Upper lobe of right lung (tissue), 1 donor: ENCODE measurements at places on chromosomes 12 and 14. TPM values are rescaled to one million over a fixed set of nuclear protein-coding genes. Genes with fewer than 3 reads are reported as not detected.

DNA sequence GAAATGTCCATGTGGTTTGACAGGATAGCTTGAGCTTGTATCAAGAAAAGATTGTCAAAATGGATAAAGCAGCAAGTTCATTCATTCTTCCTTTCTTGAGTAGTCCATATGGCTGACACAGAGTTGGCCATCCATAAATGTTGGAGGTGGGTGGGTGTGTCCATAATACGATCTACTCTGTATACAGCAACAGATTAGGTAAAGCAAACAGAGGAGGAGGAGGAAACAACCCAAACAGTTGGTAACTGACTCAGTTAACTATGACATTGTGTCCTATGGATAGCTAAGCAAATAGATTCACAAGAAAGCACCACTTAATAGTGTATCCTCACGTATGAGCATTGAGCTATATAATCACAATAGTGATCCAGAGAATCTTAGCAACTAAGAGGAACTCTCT is 144.0 kb downstream of the EGLN3 start:
- no peaks in the 10 kb centered on the region for H3K4me1 ChIP-seq
- H3K27me3 ChIP-seq: peaks cover 1% of the 10 kb centered on the region
- no peak overlapping the region for H3K4me3 ChIP-seq
- no peak for DNase-seq

Gene POLE2
- 0.98 TPM for total RNA-seq

Gene NPAS3
- total RNA-seq: 1.2 TPM

- H3K36me3 ChIP-seq: no peaks in the 10 kb centered on the region
- no peak overlapping the region for H3K4me3 ChIP-seq
- peak overlapping the region; percentile 65 for H3K27ac ChIP-seq
- H3K27me3 ChIP-seq: no peaks in the 10 kb centered on the region
- peaks cover 34% of the 10 kb centered on the region for H3K4me1 ChIP-seq
- DNase-seq: no peak
Measured at GRCh38 chr12:122064780-122065588, 13.6 kb upstream of the MLXIP start.

- no peaks in the 10 kb centered on the region for H3K4me1 ChIP-seq
- H3K36me3 ChIP-seq: no peaks in the 10 kb centered on the region
- DNase-seq: no peak
- no peak overlapping the region for H3K27ac ChIP-seq
- no peaks in the 10 kb centered on the region for H3K27me3 ChIP-seq
- no peak overlapping the region for H3K4me3 ChIP-seq
Measured at GRCh38 chr14:90850487-90850886, 34.3 kb upstream of the TTC7B start.

DNA sequence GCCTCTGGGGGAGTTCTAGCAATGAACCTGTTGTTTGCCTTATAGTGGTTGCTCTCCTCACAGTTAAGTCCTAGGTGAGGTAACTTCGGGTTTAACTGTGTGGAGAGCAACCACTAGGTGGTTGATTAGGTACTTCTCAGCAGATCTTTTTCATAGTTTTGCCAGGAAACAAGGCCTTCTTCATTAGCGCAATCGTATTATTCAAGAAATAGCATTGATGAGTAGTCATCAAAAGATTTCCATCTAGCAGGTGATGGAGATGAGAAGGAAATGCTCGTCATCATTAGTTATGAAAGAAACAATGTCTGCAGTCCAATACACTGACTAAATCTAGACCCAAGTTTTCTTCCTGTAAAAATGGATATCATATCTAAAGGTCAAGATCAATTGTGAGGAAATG is 923.3 kb downstream of the AACS start:
- H3K27ac ChIP-seq: no peak overlapping the region
- H3K4me3 ChIP-seq: no peak overlapping the region
- no peaks in the 10 kb centered on the region for H3K4me1 ChIP-seq
- DNase-seq: no peak
- no peaks in the 10 kb centered on the region for H3K36me3 ChIP-seq

Gene ENDOU
- total RNA-seq: 0.32 TPM

GRCh38 chr12:116594325-116595038 is 35.3 kb downstream of the MAP1LC3B2 start:
- H3K36me3 ChIP-seq: no peaks in the 10 kb centered on the region
- H3K4me1 ChIP-seq: peaks cover 32% of the 10 kb centered on the region
- no peak overlapping the region for H3K4me3 ChIP-seq
- H3K27me3 ChIP-seq: no peaks in the 10 kb centered on the region

Gene CSAD
- 41.7 TPM for total RNA-seq

GRCh38 chr14:76644855-76645518 is 116.3 kb upstream of the VASH1 start:
- H3K4me3 ChIP-seq: no peak overlapping the region
- no peak overlapping the region for H3K27ac ChIP-seq
- DNase-seq: no peak

- H3K4me1 ChIP-seq: no peaks in the 10 kb centered on the region
- H3K27me3 ChIP-seq: no peaks in the 10 kb centered on the region
- no peak overlapping the region for H3K27ac ChIP-seq
- peaks cover 76% of the 10 kb centered on the region for H3K36me3 ChIP-seq
- H3K4me3 ChIP-seq: no peak overlapping the region
Measured at GRCh38 chr12:57536597-57536942, 10.4 kb downstream of the DCTN2 start.

DNA sequence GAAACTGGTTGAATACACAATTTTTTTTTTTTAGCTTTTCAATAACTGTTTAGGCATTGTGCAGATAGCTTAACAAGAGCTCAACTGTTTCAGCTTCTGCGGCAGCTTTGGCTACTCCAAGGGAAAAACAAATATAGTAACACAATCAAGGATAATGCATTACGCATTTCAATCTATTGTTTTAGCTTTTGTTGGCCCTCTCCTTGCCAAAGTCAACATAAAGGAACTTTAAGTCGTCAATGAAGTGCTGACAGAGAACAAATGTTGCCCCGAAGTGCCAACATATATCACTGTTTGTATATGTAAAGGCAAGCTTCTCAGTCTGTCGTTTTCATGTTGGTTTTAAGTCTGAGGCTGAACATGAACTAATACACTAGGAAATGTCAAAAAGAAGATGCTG is 1087.4 kb upstream of the FLRT2 start:
- no peaks in the 10 kb centered on the region for H3K36me3 ChIP-seq
- H3K4me1 ChIP-seq: no peaks in the 10 kb centered on the region
- H3K27me3 ChIP-seq: no peaks in the 10 kb centered on the region
- no peak overlapping the region for H3K27ac ChIP-seq
- no peak for DNase-seq
- H3K4me3 ChIP-seq: no peak overlapping the region

GRCh38 chr12:80745851-80746505 is 29.3 kb downstream of the MYF5 start:
- no peaks in the 10 kb centered on the region for H3K27me3 ChIP-seq
- H3K27ac ChIP-seq: no peak overlapping the region
- no peaks in the 10 kb centered on the region for H3K36me3 ChIP-seq
- no peak for DNase-seq
- H3K4me1 ChIP-seq: no peaks in the 10 kb centered on the region

Gene PRORP
- 22.2 TPM for total RNA-seq

Gene GYS2
- not detected for total RNA-seq

DNA sequence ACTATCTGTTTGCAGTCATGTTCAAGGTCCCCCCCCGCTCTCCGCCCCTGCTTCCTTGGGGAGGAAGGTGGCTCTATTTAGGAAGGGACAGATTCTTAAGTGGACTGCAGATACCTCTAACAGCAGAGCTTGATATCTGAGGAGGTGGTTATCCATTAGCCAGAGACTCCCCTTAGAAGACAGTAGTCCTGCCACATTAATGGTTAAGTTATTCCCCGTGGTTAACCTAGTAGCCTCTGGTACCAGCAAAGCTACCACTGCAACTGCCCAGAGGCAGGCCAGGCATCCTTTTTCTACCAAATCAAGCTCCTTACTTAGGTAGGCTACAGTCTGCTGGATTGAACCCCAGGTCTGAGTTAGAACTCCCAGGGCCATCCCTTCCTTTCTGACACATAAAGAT is 162.1 kb upstream of the AVPR1A start:
- no peaks in the 10 kb centered on the region for H3K4me1 ChIP-seq
- no peaks in the 10 kb centered on the region for H3K27me3 ChIP-seq
- H3K27ac ChIP-seq: no peak overlapping the region
- DNase-seq: no peak
- no peak overlapping the region for H3K4me3 ChIP-seq
- no peaks in the 10 kb centered on the region for H3K36me3 ChIP-seq

DNA sequence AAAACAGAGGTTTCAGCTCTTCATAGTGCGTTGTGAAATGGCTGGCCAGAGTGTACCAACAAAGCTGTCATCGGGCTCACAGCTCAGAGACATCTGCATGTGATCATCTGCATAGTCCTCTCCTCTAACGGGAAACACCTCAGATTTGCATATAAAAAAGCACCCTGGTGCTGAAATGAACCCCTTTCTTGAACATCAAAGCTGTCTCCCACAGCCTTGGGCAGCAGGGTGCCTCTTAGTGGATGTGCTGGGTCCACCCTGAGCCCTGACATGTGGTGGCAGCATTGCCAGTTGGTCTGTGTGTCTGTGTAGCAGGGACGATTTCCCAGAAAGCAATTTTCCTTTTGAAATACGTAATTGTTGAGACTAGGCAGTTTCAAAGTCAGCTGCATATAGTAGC is 14.3 kb upstream of the PAPLN start:
- H3K36me3 ChIP-seq: peaks cover 39% of the 10 kb centered on the region
- H3K4me3 ChIP-seq: no peak overlapping the region
- no peaks in the 10 kb centered on the region for H3K27me3 ChIP-seq
- peaks cover 2% of the 10 kb centered on the region for H3K4me1 ChIP-seq
- H3K27ac ChIP-seq: no peak overlapping the region
- DNase-seq: no peak

Gene DPY19L2
- total RNA-seq: 2.3 TPM

Gene GPR132
- 6.7 TPM for total RNA-seq

DNA sequence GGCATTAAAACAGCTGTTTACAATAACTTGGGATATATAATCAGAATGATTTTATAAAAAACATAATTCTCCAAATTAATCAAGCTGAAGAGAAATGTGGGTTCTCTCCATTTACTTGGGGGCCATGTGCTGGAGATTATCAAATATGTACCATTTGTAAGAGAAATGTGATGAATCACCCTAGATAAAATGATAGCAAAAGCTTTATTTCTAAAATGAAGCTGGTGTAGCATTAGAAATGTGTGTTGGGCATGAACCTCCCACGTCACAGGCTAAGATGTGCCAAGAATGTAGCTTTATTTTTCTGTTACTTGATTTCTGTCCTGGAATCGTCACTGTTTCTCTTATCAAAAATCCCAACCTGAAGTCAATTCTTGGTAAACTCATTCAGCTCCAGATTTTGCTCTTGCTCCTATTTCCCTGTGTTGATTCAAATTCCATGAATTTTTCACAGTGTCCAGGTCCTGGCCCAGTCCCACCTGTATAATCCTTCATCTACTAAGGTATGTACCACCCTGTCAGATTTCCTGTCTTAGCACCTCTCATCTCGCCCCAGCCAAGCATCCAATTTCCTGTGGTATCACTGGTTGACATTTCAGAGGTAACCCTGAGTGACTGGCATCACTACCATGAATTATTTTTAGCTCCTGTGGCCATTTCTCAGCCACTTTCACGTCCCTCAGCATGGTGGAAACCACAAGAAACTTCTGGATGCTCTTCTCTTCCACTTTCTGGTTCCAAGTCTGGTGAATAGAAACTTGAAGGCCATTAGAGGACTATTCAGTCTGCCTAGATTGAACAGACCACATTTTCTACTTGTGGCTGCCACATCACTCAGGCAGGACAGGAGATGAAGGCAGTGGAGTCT is 103.6 kb upstream of the FLRT2 start:
- no peak overlapping the region for H3K27ac ChIP-seq
- H3K4me1 ChIP-seq: no peaks in the 10 kb centered on the region
- no peaks in the 10 kb centered on the region for H3K36me3 ChIP-seq

Gene AQP6
- total RNA-seq: 0.35 TPM

DNA sequence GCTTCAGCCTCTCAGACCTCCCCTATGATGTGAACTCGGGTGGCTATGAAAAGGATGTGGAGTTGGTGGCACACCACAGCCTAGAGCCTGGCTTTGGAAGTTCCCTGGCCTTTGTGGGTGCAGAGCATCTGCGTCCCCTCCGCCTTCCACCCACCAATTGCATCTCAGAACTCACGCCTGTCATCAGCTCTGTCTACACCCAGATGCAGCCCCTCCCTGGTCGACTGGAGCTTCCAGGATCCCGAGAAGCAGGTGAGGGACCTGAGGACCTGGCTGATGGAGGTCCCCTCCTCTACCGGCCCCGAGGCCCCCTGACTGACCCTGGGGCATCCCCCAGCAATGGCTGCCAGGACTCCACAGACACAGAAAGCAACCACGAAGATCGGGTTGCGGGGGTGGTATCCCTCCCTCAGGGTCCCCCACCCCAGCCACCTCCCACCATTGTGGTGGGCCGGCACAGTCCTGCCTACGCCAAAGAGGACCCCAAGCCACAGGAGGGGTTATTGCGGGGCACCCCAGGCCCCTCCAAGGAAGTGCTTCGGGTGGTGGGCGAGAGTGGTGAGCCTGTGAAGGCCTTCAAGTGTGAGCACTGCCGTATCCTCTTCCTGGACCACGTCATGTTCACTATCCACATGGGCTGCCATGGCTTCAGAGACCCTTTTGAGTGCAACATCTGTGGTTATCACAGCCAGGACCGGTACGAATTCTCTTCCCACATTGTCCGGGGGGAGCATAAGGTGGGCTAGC is 7.0 kb upstream of the RPS26 start:
- no peak overlapping the region for H3K27ac ChIP-seq
- no peaks in the 10 kb centered on the region for H3K27me3 ChIP-seq
- H3K4me1 ChIP-seq: no peaks in the 10 kb centered on the region
- H3K4me3 ChIP-seq: no peak overlapping the region
- DNase-seq: no peak

DNA sequence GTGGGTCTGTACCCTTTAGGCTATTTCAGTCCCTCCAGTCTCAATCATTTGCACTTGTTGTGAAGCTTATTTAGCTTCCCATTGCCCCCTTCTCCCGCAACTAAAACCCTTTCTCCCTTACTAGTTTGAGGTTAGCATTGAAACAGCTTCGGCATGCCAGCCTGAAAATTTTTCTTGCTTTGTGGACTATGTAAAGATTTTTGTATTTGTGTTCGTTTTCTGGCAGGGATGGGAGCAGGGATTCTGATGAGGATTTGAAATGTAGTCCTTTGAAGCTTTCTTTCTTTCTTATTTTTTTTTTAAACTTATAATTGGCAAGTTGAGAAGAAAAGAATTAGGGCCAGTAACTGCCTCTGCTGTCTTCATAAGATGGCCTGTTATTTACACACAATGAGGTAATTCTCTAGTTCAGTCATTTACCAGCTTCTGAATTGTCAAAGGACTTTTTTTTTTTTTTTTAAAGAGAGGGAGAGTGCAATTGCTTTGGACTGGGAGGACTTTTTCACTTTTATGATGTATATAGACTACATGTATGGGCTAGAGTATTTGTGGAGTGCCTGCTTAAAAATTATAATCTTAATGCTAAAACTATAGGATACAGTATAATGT is 29.0 kb downstream of the PALS1 start:
- no peaks in the 10 kb centered on the region for H3K27me3 ChIP-seq
- peaks cover 36% of the 10 kb centered on the region for H3K4me1 ChIP-seq
- no peaks in the 10 kb centered on the region for H3K36me3 ChIP-seq
- no peak for DNase-seq
- H3K4me3 ChIP-seq: no peak overlapping the region
- peak overlapping the region; percentile 67 for H3K27ac ChIP-seq

Gene LMNTD1
- not detected for total RNA-seq

GRCh38 chr12:123998991-123999359 is 26.0 kb downstream of the ZNF664 start:
- H3K36me3 ChIP-seq: peaks cover 20% of the 10 kb centered on the region
- no peaks in the 10 kb centered on the region for H3K27me3 ChIP-seq
- H3K4me1 ChIP-seq: peaks cover 21% of the 10 kb centered on the region
- H3K27ac ChIP-seq: no peak overlapping the region
- no peak overlapping the region for H3K4me3 ChIP-seq
